Heart left ventricle (tissue), 16 donors: ENCODE measurements at places on chromosomes 13 and 19. TPM values are rescaled to one million over a fixed set of nuclear protein-coding genes. Genes with fewer than 3 reads are reported as not detected.

DNA sequence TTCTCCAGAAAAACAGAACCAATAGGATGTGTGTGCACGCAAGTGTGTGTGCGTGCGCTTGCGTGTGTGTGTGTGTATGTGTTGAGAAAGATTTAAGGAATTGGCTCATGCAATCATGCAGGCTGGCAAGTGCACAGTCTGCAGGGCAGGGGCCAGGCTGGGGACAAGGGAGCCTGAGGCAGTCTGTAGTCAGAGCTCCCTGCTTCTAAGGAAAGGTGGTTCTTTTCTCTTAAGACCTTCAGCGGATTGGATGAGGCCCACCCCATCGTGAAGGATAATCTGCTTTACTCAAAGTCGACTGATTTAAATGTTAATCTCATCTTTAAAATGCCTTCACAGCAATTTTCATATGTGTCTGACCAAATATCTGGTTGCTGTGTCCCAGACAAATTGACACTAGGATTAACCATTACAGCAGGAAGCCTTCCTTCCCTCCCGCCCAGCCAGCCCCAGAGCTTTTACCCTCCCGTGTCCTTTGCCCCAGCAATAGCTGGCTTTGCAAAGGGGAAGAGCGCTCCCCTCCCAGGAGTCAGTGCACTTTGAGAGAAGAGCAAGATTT is 15.0 kb upstream of the NAXD start:
- DNase-seq, result no peak

The NLRP5 gene
- not detected for polyA plus RNA-seq

The MRI1 gene
- 16.6 TPM for polyA plus RNA-seq

The LSR gene
- 4.8 TPM for polyA plus RNA-seq

- DNase-seq, result no peak
These were observed 36.7 kb upstream of the DGKH start for GRCh38 chr13:42011601-42012350.

GRCh38 chr13:23867027-23867491 is 22.1 kb downstream of the MIPEP start:
- no peak for DNase-seq

DNA sequence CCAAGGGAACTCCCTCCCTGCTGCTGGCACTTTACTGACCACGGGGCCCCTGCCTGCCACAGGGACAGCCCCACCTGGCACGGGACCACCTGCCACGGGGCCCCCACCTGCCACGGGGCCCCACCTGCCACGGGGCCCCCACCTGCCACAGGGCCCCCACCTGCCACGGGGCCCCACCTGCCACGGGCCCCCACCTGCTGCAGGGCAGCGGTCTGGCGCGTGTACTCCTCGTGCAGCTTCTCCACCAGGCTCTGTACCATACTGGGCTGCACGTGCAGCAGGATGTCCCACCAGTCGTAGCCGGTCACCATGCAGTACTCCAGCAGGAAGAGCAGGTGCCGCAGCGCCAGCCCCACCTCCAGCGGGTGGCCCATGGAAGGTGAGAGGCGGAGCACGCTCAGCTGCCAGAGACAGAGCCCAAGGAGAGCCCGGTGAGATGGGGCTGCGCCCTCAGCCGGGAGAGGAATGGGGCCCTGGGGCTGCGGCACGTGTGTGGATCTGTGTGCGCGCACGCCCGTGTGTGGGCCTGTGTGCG is 16.1 kb downstream of the MED16 start:
- no peak for DNase-seq

- no peak for DNase-seq
These were observed 11.8 kb downstream of the CHAF1A start for GRCh38 chr19:4414144-4414799.

The KCNRG gene
- polyA plus RNA-seq, result 0.15 TPM

DNA sequence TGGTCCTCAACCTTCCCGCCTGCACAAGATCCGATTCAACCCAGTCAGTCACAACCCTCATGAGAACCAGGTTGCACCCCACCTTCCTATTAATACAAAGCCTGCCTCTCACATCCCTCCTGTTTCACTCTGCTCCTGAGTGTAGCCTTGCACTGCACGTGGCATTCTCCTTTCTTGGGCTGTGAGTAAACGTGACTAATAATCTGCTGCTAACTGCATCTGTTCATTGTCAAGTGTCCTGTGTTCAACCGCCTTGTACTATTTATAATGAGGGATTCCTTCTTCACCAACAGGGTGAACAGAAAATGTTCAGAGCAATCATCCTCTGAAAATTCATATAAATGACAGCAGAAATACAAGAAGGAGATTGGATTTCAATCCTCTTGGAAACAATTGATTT is 1608.2 kb downstream of the SLITRK5 start:
- DNase-seq, result peak; percentile 9

The ZNF549 gene
- 2.6 TPM for polyA plus RNA-seq

The HIF3A gene
- 80.9 TPM for polyA plus RNA-seq

DNA sequence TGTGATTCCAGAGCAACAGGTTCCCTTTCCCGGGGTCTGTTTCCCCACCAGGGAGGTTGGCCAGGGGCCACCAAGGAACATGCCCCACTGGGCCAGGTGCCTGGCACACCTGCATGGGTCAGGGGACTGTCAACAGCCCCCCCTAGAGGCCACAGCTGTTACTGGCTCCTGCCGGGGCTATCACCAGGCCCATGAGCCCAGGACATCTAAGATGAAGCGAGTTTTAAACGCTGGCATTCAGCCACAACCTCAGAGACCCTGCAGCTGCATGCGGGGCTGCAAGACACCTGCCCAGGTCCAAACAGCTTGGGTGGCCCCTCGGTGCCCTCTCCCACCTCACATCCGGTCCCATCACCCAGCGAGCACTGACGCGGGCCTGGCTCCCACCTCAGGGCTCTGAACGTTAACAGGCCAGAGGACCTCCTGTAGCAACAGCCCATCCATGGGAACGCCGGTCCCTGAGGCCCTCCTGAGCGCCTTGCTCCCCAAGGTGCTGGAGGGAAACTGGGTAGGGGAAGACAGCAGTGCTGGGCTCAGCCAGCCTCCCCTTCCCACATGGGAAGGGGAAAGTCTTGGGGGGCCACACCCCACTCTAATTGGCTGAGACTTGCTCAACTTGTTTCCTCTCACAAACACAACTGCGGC is 12.0 kb downstream of the KHSRP start:
- DNase-seq, result no peak

DNA sequence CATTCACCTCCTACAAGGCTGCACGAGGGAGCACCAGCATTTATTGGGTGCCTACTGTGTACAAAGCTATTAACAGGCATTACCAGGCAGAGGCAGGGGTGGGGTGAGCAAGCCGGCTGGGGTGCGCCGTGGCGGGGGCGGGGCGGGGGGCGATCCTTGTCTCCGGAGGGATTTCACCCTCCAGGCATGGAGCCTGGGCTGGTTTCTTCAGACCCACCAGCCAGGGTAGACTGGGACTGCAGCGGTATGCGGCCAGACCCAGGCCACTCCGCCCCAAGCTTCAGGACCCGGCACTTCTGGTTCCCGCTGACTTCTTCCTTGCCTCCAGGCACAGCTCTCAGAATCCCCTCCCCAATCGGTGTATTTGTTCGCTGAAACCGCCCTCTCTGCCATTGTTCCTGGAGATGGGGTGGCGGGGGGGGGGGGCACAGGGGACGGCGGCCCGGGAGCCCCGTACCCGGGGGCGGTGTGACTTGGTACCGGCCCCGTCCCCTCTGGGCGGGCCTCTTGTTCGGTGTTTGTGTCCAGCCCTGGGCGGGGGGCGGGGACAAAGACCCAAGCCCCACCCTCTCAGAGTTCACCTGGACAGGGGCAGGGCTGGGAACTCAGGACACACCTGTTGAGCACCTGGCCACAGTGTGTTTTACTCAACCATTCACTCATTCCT is 14.4 kb downstream of the TJP3 start:
- no peak for DNase-seq

The OSCAR gene
- polyA plus RNA-seq, result 0.38 TPM

GRCh38 chr13:43081866-43082265 is 58.5 kb downstream of the DNAJC15 start:
- no peak for DNase-seq

DNA sequence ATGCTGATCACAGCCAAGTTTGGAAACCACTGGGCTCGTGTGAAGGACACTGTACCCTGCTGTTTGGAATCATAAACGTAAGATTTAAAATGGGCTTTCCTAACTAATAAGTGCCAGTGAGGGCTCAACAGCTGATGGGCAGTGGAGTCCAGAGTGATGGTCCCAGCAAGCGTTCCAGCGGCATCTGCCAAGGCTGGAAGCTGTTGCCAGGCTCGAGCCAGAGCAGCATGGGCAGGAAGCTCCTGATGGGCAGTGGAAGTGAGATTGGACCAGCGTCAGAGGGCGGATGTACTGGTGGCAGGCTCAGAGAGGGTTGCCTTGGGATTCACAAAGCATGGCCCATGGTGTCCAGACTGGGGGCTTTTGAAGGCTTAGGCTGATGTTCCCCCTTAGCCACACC is 30.2 kb downstream of the COL4A2 start:
- DNase-seq, result peak; percentile 54

The SMIM44 gene
- polyA plus RNA-seq, result not detected

- no peak for DNase-seq
These were observed 318.0 kb upstream of the KLF12 start for GRCh38 chr13:74452176-74452575.

The PCSK4 gene
- 0.83 TPM for polyA plus RNA-seq

DNA sequence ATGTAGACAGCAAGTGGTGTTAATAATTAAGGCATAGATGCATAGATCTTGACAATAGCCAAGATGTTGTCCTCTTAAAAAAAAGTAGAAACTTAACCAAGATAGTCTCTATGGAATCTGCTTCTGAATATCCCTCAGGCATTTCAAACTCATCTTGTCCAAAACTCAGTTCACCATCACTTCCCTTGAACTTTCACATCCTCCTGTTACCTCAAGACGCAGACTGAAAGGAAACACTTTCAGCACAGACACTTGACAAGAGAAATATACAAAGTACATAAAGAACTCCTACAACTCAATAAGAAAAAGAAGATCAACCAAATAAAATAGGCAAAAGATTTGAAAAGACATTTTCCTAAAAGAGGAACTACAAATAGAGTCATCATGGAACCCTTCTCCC is 451.1 kb downstream of the FOXO1 start:
- no peak for DNase-seq

- no peak for DNase-seq
These were observed 58.3 kb upstream of the MRI1 start for GRCh38 chr19:13705928-13706447.

- peak; percentile 39 for DNase-seq
These were observed 121.8 kb downstream of the AKAP11 start for GRCh38 chr13:42393573-42394360.

DNA sequence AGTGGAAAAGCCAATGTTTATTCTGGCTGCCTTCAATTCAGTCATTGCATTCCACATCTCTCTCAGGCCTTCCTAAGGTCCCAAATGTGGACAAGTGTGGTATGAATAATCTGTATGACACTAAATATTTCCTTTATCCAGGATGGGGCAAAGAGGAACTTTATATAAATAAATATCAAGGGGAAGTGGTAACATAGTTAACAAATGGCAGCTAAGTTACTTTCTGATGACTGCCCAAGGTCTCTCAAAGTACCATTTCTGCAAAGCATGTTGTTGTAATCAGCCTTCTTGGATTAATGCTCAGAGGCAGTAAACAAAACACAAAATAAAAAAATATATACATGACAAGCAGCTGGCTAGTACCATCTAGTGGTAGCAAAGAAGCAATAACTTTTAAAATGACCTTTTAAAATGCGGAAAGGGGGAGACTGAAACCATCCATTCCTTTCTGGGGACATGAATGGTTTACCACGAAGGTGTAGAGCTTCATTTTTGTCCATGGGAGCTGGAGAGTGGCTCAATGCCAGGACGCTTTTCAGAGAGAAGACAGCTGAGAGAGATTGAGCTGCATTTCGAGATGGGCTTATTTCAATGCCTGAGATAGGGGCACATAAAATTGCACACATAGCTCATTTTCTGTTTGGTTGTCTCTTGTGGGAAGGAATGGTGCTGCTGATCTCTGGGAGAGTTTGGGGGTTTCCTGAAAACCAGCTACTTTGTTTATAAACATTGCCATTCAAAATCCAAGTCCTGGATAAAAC is 259.2 kb downstream of the RFC3 start:
- DNase-seq, result no peak

DNA sequence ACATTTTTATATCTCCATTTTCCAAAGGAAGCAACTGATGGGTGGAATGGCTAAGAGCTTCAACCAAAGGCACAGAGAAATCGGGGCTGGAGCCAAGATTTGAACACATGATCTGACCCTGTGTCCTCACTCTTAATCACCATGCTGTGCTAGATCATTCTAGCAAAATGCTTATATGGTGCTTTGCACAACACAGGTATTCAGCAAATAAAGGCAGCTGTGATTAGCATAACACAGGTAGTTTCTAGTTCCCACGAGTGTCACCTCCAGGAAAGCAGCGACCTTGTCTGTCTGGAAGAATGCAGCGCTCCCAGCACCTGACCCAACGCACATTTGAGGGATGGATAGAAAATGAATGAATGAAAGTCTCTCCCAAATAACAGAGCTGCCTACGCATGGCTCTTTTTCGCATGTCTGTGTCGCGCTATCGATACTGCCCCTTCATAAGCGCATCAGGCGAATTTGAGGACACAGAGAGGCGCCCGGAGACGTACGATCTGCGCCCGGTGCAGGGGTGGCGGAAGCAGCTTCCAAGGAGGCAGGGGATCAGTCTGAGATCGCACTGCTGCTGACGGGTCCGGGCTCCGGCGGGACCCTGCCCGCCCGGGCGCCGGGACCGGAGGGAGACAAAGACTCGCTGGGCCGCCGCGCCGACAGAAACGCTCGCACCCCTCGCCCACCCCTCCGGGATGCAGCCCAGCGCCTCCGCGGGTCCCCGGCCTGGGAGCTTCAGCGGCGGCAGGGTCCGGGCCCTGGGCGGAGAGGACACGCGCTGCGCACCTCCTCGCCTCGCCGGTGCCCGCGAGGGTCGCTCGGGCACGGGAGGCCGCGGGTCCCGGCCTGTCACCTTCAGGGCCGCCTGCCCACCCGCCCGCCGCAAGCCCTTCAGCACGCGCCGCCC is 609 bp downstream of the EPS15L1 start:
- no peak for DNase-seq

The BICRA gene
- polyA plus RNA-seq, result 7.6 TPM

The PRODH2 gene
- not detected for polyA plus RNA-seq

- no peak for DNase-seq
These were observed 46.8 kb downstream of the C13orf46 start for GRCh38 chr13:113926951-113927660.

- peak; percentile 28 for DNase-seq
These were observed 51.8 kb upstream of the GPI start for GRCh38 chr19:34313188-34313587.

DNA sequence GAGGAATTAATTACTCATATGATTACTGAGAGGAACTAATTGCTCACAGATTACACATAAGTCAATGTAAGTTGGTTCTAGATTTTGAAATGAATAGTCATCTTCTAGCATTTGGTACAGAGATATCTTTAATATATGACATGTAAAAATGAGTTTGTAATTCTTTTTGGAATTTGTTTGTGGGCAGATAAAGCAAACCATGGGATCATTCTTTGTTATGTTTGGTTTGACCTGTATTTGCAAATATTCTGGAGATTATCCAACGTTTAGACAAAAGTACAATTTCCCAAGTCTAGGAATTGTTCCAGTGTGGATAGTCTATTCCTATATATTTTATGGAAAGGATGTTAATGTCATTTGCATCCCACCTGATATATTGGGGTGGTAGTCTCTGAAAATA is 309.6 kb upstream of the EDNRB start:
- no peak for DNase-seq

The ERICH6B gene
- not detected for polyA plus RNA-seq
